Heart left ventricle (tissue), 16 donors: ENCODE measurements at places on chromosomes 16 and 17. TPM values are rescaled to one million over a fixed set of nuclear protein-coding genes. Genes with fewer than 3 reads are reported as not detected.

- no peak for DNase-seq
Observed at GRCh38 chr17:80083136-80083661, 18.2 kb upstream of the GAA start.

DNA sequence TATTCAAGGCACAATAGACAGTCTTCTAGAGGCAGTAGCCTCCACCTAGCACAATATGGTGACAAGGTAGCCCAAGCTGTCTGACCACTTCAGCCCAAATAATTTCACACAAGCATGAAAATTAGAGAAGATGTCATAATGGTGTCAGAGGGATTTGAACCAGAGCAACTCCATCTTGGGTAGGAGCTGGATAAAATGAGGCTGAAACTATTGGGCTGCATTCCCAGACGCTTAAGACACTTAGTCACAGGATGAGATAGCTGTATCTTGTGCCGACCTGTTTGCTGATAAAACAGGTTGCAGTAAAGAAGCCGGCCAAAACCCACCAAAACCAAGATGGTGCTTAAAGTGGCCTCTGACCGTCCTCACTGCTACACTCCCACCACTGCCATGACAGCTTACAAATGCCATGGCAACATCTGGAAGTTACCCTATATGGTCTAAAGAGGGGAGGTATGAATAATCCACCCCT is 192.6 kb downstream of the CPPED1 start:
- DNase-seq = no peak

DNA sequence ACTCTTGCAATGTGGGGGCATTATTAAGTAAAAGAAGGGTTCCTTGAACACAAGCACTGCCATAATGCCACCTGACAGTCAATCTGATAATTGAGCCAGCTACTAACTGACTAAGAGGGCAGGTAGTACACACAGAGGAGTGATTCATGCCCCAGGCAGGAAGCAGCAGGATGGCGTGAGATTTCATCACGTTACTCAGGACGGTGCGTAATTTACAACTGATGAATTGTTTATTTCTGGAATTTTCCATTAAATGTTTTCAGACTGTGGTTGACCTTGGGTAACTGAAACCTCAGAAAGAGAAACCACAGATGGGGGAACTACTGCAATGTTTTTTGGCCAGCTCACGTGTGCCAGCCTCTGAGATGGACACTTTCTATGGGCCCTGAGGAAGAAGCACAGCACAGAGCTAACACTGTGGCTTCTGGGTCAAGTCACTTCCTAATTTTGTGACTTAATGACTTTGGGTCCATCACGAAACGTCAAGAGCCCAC is 46.7 kb downstream of the C17orf67 start:
- DNase-seq = no peak

DNA sequence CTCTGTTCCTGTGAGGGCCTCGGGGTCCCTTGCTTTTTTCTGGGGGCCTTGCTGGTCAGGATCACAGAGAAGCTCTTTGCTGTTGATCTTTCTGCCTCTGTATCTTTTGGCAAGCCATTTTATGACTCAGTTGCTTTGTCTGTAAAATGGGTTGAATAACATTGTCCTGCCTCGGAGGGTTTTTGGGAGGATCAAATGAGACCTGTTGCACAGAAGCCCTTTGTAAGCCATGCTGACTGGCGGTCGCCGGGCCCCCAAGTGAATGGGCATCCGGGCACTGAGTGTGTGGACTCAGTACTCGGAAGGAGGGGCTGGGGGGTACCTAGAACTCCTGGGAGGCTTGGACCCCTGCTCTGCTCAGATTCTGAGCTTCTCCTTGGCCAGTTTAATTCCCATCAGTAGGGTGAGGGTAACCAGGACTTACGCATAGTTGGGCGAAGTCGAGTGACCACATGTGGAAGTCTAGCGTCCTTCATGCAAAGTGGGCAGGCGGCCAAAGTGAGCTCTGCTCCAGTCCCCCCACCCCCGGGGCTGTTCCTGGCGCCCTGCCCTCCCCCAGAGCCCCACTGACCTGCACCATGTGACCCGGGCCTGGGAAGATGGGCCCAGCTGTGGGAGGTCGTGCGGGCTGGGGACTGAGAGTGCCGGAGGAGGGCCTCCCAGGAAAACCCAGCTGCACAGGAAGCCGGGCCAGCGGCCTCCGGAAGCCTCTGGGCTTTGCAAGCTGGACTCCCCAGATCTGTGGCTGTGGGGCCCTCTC is 284.0 kb downstream of the SEC14L1 start:
- peak; percentile 98 for DNase-seq

GRCh38 chr16:69469807-69470561 is 45.6 kb downstream of the CYB5B start:
- DNase-seq = no peak

GRCh38 chr16:57060323-57061083 is 31.9 kb upstream of the CPNE2 start:
- no peak for DNase-seq

- no peak for DNase-seq
Observed at GRCh38 chr17:65573282-65573602, 11.8 kb upstream of the AXIN2 start.

ZFP3 gene
- total RNA-seq = 11.8 TPM

NME1 gene
- total RNA-seq = 9.2 TPM

ARHGAP27 gene
- total RNA-seq = 26.4 TPM

QPRT gene
- 15.1 TPM for total RNA-seq

MAPT gene
- total RNA-seq = 68.7 TPM
